Transverse colon (tissue), 4 donors: ENCODE measurements at places on chromosomes 2 and 18. TPM values are rescaled to one million over a fixed set of nuclear protein-coding genes. Genes with fewer than 3 reads are reported as not detected.
A peak's percentile ranks its signal among the peaks of the same experiment; 100 is the strongest.

Gene MAP3K19
- total RNA-seq, result not detected

DNA sequence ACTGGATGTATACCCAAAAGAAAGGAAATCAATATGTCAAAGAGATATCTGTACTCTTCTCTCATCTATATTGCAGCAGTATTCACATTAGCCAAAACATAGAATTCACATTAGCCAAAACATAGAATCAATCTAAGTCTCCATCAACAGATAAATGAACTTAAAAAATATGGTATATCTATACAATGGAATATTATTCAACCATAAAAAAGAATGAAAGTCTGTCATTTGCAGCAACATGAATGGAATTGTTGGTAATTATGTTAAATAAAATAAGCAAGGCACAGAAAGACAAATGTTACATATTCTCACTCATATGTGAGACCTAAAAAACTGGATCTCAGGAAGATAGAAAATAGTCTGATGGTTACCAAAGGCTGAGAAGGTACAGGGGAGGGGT is 212.1 kb upstream of the ZC3H15 start:
- DNase-seq, result no peak
- H3K4me1 ChIP-seq, result no peaks in the 10 kb centered on the region
- no peak overlapping the region for H3K4me3 ChIP-seq
- H3K27ac ChIP-seq, result no peak overlapping the region
- H3K36me3 ChIP-seq, result no peaks in the 10 kb centered on the region

Gene TXNL4A
- 28.1 TPM for total RNA-seq

GRCh38 chr2:147547440-147547839 is 297.4 kb upstream of the ACVR2A start:
- no peaks in the 10 kb centered on the region for H3K4me1 ChIP-seq
- DNase-seq, result no peak
- H3K4me3 ChIP-seq, result no peak overlapping the region
- H3K27ac ChIP-seq, result no peak overlapping the region

GRCh38 chr2:178194600-178195389 is 483 bp downstream of the OSBPL6 start:
- peak overlapping the region; percentile 91 for H3K27ac ChIP-seq
- H3K36me3 ChIP-seq, result no peaks in the 10 kb centered on the region
- peak; percentile 19 for DNase-seq
- peaks cover 17% of the 10 kb centered on the region for H3K4me1 ChIP-seq
- peaks cover 46% of the 10 kb centered on the region for H3K27me3 ChIP-seq
- H3K4me3 ChIP-seq, result peak overlapping the region; percentile 93

Gene NAGK
- total RNA-seq, result 58.0 TPM

- H3K27me3 ChIP-seq, result no peaks in the 10 kb centered on the region
- no peaks in the 10 kb centered on the region for H3K36me3 ChIP-seq
- no peaks in the 10 kb centered on the region for H3K4me1 ChIP-seq
- DNase-seq, result no peak
- no peak overlapping the region for H3K27ac ChIP-seq
- no peak overlapping the region for H3K4me3 ChIP-seq
Measured at GRCh38 chr2:174614261-174614660, 16.7 kb upstream of the WIPF1 start.

Gene SERPINE2
- 4.9 TPM for total RNA-seq

Gene CCDC85A
- total RNA-seq, result 0.20 TPM

- no peaks in the 10 kb centered on the region for H3K4me1 ChIP-seq
- H3K4me3 ChIP-seq, result no peak overlapping the region
- peaks cover 11% of the 10 kb centered on the region for H3K27me3 ChIP-seq
Measured at GRCh38 chr18:74407888-74408287, 49.2 kb downstream of the DIPK1C start.

- no peak overlapping the region for H3K4me3 ChIP-seq
- H3K36me3 ChIP-seq, result no peaks in the 10 kb centered on the region
- DNase-seq, result no peak
- no peak overlapping the region for H3K27ac ChIP-seq
- H3K27me3 ChIP-seq, result no peaks in the 10 kb centered on the region
- H3K4me1 ChIP-seq, result no peaks in the 10 kb centered on the region
Measured at GRCh38 chr2:8992643-8993042, 10.8 kb downstream of the MBOAT2 start.

DNA sequence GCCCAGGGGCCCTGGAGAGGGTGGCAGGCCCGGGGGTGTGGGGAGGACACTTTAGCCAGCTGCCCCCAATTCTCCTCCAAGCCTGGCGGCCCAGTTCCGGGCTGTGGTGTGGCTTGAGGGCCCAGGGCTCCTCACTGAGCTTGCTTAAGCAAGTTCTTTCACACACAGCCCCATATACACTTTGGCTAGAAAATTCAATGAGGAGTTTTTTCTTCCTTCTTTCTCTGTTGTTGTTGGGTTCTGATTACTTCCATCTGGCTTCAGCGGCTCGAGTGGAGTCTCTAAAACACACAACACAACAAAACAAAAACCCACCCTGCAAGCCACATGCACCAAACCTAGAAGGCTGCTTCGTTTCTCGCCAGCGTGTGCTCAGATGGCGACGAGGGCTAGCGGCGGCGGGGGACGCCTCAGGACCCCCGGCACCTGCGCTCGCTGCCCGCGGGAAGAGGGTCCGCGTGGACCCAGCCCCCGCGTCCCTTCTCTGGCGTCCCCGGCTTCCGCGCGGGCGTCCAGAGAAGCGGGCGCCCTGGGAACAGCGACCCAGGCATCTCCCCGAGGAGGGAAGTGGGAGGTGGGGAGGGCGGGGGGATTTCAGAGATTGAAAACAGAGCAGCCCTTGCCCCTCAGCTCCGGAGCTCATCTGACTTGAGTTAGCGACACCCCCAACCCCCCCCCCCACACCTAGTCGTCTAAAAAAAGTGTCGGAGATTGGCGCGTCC is 577 bp upstream of the GLI2 start:
- H3K27me3 ChIP-seq, result peaks cover 66% of the 10 kb centered on the region
- H3K4me1 ChIP-seq, result peaks cover 23% of the 10 kb centered on the region
- DNase-seq, result no peak

GRCh38 chr2:144445196-144445595 is 74.7 kb downstream of the ZEB2 start:
- no peak overlapping the region for H3K4me3 ChIP-seq
- no peaks in the 10 kb centered on the region for H3K27me3 ChIP-seq
- H3K4me1 ChIP-seq, result no peaks in the 10 kb centered on the region
- DNase-seq, result no peak
- H3K27ac ChIP-seq, result no peak overlapping the region
- H3K36me3 ChIP-seq, result no peaks in the 10 kb centered on the region

GRCh38 chr2:233386382-233387041 is 32.2 kb downstream of the DGKD start:
- H3K36me3 ChIP-seq, result no peaks in the 10 kb centered on the region
- H3K27ac ChIP-seq, result peak overlapping the region; percentile 86
- no peak overlapping the region for H3K4me3 ChIP-seq
- H3K27me3 ChIP-seq, result no peaks in the 10 kb centered on the region

DNA sequence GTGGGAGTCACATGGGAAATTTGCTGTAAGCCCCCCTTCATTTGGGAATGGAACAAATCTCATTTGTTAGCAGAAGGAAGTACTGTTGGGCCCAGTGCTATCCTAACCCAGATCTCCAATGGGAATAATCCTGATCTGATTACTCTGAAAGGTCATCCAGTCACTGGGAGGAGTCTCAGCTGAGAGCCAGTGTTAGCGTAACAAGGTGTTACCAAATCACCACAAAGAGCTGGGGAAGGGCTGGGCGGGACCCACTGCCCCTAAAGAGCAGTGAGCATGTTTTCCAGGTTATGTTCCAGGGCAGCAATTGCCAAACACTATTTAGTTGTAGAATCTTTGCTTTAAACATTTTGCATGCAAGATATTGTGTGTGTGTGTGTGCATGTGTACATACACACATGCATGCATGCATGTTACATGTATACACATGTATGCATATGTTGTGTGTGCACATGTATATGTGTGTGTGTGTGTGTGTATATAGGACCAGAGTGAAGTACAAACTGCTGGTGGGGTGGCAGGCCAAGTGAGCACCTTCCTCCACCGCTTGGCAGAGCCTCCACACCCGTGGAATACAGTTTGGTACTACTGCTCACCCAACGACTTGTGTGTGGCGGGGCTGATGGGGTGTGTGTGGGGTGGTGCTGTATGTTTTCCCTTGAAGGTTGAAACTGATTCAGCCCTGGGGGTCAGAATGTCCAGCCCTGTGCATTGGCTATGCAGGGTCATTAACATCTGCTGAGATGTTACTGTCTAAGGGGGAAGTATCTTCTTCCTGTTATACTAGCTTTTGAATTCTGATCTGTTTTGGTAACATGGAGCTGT is 15.2 kb downstream of the INPP5D start:
- H3K27me3 ChIP-seq, result no peaks in the 10 kb centered on the region
- DNase-seq, result peak; percentile 42
- no peaks in the 10 kb centered on the region for H3K36me3 ChIP-seq
- peak overlapping the region; percentile 72 for H3K27ac ChIP-seq

Gene CNTNAP5
- 1.4 TPM for total RNA-seq

Gene AFF3
- 9.2 TPM for total RNA-seq

DNA sequence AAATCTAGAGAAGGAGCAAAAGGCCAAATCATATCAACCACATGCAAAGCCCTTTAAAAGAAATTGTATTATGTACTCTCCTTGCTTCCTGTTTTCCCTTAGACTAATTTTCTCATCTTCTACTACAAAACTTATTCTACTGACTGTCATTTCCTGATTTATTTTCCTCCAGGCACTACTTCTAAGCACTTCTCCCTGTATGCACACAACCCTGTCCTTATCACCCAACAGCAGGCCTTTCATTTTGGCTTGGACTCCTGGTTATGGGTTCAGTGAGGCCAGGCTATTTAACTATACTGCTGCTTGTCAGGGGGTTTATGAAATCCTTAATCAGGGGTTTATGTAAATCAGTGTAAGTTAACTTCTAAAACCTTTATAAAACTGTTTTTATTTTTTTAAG is 205.1 kb upstream of the FAM98A start:
- no peaks in the 10 kb centered on the region for H3K27me3 ChIP-seq
- no peaks in the 10 kb centered on the region for H3K4me1 ChIP-seq
- H3K4me3 ChIP-seq, result no peak overlapping the region
- no peak for DNase-seq
- no peak overlapping the region for H3K27ac ChIP-seq

GRCh38 chr2:85244828-85245227 is 83.0 kb downstream of the TGOLN2 start:
- no peaks in the 10 kb centered on the region for H3K27me3 ChIP-seq
- no peak for DNase-seq
- H3K4me1 ChIP-seq, result peaks cover 19% of the 10 kb centered on the region
- no peak overlapping the region for H3K4me3 ChIP-seq
- H3K27ac ChIP-seq, result no peak overlapping the region

- no peak overlapping the region for H3K4me3 ChIP-seq
- DNase-seq, result no peak
- no peaks in the 10 kb centered on the region for H3K27me3 ChIP-seq
- no peak overlapping the region for H3K27ac ChIP-seq
- no peaks in the 10 kb centered on the region for H3K36me3 ChIP-seq
Measured at GRCh38 chr2:11408959-11409571, 56.9 kb downstream of the E2F6 start.

Gene KLHL30
- total RNA-seq, result 0.14 TPM

DNA sequence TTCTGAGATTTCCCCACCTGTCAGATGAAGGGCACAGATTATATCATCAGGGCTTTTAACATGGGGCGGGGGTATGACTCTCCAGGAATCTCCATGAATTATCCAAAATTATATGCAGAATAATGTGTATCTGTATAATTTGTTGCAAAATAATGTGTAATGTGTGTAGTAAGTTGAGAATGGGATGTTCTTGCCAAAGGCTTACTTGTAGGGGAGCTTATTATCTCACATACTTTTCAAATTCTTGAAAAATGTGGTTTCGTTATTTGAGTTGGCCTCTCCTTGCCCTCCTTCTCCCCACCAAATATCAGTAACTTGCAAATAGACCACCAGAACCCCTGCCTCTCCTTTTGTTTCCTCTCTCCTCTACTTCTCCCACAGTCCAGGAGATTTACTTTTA is 35.6 kb downstream of the UBR3 start:
- H3K4me1 ChIP-seq, result no peaks in the 10 kb centered on the region
- H3K27me3 ChIP-seq, result no peaks in the 10 kb centered on the region
- no peak overlapping the region for H3K4me3 ChIP-seq
- no peak overlapping the region for H3K27ac ChIP-seq
- DNase-seq, result no peak

- H3K27me3 ChIP-seq, result no peaks in the 10 kb centered on the region
- no peak overlapping the region for H3K4me3 ChIP-seq
- H3K27ac ChIP-seq, result no peak overlapping the region
- no peaks in the 10 kb centered on the region for H3K36me3 ChIP-seq
Measured at GRCh38 chr18:57881818-57882413, 78.8 kb upstream of the ATP8B1 start.

DNA sequence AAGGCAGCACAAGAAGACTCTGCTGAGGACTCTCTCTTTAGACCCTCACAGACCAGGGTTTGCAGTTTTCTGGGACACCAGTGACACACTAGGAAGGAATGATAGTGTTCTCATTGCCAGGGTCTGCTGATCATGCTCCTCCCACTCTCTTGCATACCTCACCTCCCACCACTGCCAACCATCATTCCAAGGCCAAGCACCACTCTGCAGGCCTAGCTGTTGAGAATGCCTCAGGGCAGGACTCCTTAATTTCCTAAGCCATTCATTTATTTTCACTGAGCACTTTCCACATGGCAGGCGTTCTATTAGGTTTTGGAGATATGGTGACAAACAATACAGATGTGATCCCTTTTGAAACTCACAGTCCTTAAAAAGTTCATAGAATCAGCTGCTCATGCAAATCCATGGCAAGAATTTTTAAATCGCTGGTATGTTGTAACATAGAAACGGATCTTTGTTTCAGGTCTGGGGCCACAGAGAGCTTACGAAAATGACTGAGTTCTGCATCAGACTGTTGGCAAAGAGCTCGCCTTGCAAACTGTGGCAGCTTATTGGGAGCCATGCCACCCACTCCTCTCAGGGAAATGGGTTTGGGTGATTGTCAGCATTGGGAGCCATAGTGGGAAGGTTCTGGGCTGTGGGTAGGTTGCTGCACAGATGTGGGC is 78.5 kb downstream of the XDH start:
- H3K27ac ChIP-seq, result no peak overlapping the region
- no peak for DNase-seq
- no peak overlapping the region for H3K4me3 ChIP-seq
- H3K27me3 ChIP-seq, result no peaks in the 10 kb centered on the region
- H3K36me3 ChIP-seq, result no peaks in the 10 kb centered on the region

DNA sequence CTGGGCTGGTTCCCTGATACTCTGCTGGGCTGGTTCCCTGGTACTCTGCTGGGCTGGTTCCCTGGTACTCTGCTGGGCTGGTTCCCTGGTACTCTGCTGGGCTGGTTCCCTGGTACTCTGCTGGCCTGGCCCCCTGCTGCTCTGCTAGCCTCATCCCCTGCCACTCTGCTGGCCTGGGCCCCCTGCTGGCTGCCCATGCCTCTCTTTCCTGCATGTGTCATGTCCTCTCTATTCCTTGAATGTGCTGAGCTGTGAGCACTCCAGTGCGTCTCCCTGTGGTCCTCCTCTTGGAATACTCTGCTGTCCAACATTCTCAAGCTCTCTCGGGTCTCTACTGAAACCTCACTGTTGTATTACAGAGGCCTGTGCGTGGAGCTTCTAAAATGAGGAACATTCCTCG is 216.3 kb downstream of the RNF144A start:
- H3K27ac ChIP-seq, result no peak overlapping the region
- DNase-seq, result no peak
- no peaks in the 10 kb centered on the region for H3K36me3 ChIP-seq
- H3K27me3 ChIP-seq, result no peaks in the 10 kb centered on the region
- no peaks in the 10 kb centered on the region for H3K4me1 ChIP-seq
